Renal cortex interstitium (tissue), 15 donors: ENCODE measurements at places on chromosomes 6 and 20.

- DNase-seq: no peak
Observed at GRCh38 chr6:11315743-11316437, 83.4 kb upstream of the NEDD9 start.

GRCh38 chr6:7196019-7196402 lies 88.2 kb downstream of the RREB1 start:
- no peak for DNase-seq

DNA sequence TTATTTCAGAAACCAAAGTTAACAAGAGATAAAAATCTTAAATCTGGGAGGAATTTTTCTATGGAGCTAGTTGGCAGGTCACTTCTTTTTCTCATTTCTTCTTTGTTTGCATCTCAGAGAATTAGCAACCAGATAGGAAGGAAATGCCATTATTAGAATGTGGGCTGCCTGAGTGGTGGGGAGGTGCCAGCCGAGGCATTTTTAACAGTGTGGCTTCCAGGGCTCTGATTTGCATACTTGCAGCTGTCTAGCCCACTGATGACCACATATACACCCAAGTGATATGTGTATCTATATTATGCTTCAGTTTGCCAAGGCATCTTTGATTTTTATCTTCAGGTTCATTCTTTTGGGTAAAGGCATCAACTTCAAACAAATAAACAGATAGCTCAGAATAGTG lies 206.7 kb downstream of the CLIC5 start:
- DNase-seq: no peak

DNA sequence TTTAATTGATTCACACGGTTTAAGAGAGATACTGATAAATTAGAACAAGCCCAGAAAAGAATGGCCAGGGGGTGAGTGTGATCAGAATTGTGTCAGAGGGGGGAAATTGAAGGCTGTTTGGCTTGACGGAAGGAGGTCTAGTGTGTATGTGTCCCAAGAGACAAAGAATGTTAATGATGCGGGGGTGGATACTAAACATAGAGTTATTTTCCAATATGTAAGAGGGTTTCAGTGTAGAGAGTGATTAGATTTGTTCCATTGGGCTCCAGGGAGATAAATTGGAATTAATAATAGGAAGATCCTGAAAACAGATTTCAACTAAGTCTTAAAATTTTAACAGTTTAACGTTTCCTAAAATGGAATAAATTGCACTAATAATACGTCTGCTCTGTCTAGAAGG lies 38.1 kb upstream of the UTRN start:
- DNase-seq: no peak

- DNase-seq: no peak
Observed at GRCh38 chr20:24698706-24699206, 229.3 kb downstream of the SYNDIG1 start.

DNA sequence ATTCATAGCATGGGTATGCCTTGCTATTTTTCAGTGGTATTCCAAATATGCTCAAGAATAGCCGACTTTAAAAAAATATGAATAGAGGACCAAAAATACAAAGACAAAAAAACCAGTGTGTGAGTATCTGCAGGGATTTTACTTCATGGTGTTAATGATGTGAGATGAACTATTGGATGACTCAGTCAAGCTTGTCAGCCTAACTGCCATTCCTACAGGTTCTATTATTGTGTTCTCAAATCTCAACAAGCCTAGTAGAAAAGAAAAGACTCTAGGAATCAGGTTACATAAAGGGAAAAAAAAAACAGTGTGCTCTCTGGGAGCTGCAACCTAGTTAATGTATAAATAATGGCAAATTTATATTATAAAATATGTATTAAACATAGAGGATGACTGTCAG lies 588.4 kb upstream of the BTBD3 start:
- DNase-seq: no peak

DNA sequence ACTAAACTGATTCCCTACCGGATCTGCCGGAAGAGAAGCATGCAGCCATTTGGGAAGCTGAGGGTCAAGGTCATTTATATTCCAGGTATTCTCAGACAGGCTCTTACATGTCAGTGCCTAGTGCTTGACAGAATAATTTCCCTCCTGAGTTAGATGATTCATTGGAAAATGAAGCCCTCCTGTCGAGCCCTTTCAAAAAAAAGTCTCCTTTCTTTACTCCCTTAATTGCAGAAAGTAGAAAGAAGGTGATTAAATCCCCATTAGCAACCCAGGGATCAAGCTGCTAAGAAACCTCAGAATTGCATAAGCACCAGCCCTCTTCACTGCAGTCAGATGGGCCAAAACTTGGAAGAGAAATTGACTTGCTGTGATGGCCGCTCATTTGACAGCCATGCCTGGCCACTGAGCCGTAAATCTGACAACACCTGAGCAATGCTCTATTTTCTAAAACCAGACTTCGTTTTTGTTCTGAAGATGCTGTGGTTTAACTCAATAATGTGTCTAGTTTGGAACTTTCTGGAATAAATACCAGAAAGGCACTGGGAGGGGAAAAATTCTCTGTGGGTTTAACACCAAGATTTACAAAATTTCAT lies 61.0 kb upstream of the ARMH2 start:
- no peak for DNase-seq

DNA sequence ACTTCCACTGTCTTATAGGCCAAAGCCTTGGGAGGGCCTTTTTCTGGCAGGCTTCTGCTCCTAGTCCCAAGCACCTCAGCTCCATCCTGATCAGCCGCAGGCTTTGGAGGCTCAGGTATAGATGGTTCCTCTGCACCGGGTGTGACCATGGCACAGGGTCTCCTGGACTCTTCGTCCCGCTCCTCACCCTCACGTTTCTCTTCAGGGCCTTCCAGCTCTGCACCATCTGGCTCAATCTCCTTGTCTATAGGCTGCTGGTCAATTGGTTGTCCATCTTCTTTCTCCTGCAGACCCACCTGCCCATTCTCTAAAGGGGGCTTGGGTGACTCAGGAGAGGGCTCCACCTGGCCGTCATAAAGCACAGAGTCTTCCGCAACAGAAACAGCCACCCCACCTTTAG lies 37.0 kb downstream of the BFSP1 start:
- DNase-seq: no peak

DNA sequence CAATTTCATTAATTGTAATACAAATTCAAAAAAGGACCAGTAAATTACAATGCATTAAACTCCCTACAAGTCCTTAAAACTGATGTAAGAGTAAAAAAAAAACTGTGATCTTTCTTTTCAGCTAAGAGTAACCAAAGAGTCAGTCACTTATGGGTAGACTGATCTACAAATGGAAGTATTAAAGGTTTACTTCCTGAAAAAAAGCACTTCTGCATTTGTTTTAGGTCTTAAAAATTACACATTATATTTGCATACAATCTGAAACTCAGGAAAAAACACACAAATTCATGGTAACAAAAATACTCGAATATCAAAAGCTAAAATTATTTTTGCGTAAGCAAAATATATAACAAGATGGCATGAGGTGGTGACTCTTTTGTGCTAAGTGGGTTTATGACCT lies 23.5 kb downstream of the USP49 start:
- no peak for DNase-seq

- DNase-seq: no peak
Observed at GRCh38 chr20:48217190-48217589, 431.9 kb upstream of the SULF2 start.

GRCh38 chr20:62601172-62601571 lies 41.1 kb upstream of the SLCO4A1 start:
- no peak for DNase-seq

GRCh38 chr20:46851746-46852145 lies 42.9 kb upstream of the EYA2 start:
- no peak for DNase-seq

GRCh38 chr20:53195876-53196610 lies 223.9 kb downstream of the TSHZ2 start:
- DNase-seq: no peak

- no peak for DNase-seq
Observed at GRCh38 chr20:840858-841567, 7.5 kb downstream of the FAM110A start.

DNA sequence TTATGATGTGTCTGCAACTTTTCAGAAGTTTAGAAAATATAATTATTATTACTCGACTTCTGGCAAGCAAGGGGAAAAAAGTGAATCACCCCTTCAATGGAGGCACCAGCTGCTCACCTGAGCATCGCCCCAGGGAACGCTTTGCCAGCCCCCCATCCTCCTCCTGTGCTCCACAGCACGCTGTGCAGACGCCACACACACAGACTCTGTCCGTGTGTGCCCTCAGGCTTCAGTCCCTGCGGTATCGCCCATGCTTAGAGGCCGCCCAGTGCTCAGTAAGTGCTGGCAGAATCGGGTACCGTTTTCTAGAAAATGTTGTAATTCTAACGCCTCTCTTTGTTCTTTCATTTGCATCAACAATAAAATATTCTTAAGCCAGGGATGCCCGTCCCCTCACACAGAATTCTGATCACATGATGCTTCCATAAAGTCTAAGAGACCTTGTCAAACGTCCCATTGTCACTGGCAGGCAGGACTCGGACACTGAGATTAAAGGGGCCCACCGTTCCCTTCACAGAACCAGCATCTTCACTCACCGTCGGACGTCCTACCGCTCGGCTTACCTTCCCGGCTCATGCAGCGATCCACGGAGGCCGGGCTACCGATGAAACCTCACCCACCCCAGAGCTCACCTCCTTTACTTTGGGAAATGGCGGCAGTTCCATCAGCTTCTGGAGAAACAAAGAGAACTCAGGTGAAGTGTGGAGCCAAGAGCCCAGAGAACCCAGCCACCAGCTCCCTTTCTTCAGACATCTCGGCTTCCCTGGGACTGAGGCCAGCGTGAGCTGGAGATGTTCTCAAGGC lies 105.5 kb downstream of the DLL1 start:
- DNase-seq: no peak

- DNase-seq: no peak
Observed at GRCh38 chr6:133964052-133964451, 11.0 kb downstream of the TBPL1 start.

GRCh38 chr20:16692009-16692408 lies 37.8 kb upstream of the SNRPB2 start:
- DNase-seq: no peak

- no peak for DNase-seq
Observed at GRCh38 chr6:46787871-46788540, 5.2 kb upstream of the MEP1A start.

- peak; percentile 49 for DNase-seq
Observed at GRCh38 chr6:117483004-117483644, 650 bp downstream of the DCBLD1 start.

DNA sequence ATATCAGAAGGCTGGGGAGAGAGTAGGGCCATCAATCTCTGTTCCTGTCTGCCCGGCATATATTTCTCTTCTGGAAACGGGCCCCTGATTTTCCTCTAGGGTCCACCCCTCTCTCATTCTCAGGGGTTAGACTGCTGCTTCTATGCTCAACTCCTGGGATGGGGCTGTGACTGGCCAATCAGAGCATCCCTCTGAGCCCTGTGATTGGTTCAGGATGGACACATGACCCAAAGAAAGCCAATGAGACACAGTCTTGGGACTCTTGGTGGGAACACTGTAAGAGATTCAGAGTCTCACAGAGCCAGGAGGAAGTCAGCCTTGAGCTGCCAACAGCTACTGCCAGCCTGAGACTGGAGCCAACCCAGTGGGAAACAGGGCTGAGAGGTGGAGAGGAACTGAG lies 31.0 kb upstream of the KCNB1 start:
- DNase-seq: no peak

DNA sequence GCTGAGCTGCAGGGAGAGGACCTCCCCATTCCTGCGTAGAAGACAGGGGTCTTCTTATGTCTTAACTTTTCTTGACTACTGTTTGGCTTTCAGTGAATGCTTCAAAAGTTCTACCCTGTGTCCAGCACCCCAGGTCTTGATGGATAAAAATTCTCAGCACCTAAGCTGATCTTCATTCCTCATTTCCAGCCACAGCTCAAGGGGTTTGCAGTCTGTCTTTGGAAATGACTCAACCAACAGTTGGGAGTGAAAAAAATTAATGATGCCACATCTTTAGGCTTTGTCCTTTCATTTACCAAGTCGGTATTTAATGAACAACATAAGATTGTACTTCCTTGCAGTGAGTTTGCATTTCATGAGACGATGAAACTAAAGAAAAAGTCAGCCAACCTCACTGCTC lies 40.3 kb downstream of the PRDM1 start:
- no peak for DNase-seq

DNA sequence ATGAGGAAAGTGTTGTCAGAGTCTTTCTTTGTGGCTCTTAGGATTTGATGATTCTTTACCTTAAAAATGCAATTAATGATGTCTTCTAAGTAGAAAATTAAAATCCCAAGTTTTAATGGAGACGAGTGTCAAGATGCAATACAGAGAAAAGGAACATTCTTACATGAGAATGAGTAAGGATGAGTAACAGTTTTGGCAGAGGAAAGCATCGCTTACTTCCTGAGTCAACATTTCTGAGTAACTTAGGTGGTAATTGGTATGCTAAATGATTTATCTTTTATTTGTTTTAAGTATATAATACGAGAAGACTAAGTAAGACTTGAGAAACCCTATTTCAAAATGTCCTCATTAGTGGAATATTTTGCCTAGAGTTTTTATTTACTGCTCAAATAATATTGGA lies 101.3 kb downstream of the RTN4IP1 start:
- no peak for DNase-seq

DNA sequence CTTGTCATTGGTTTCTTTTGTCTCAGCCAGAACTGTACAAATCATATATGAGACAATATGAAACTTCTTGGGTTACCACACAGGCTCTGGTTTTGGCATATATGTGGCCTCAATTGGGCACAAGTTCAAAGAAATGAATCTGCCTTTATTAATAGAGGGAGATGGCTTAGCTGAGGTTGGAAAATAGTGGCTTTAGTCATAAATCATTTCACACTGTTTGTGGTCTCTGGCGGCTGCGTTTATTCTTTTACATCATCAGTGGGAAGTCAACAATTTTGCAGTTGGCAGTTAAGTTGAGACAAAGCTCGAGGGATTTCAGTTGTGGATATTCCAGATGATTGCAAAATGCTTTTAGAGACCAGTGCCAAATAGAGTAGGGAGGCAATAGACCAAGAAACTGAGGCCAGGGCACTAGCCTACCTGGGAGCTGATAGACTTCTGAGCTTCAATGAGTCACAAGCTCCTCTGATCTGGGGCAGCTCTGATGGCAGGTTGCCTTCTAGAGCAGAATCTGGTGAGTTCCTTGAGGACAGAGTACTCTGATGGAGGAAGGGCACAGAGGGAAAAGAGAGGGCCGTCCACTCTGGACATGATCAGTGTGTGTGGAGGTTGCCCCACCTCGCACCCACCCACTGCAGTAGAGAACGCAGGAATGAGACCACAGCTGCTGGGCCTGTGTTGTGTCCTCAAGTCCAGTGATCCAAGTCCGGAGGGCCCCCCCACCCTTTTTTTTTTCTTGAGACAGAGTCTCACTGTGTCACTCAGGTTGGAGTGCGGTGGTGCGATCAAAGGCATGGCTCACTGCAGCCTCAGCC lies 73.5 kb downstream of the ARMC2 start:
- DNase-seq: no peak

GRCh38 chr20:1336699-1337367 lies 7.9 kb upstream of the SDCBP2 start:
- no peak for DNase-seq
